ENCODE measurements at places on chromosomes 7 and 10. TPM values are rescaled to one million over a fixed set of nuclear protein-coding genes. Genes with fewer than 3 reads are reported as not detected.

CREB5 gene
- total RNA-seq = 17.8 TPM

HMX2 gene
- not detected for total RNA-seq

TIMM23B gene
- 24.2 TPM for total RNA-seq

NEBL gene
- 11.7 TPM for total RNA-seq

CALHM1 gene
- total RNA-seq = not detected

RGS10 gene
- total RNA-seq = 21.7 TPM

LRRN3 gene
- 0.33 TPM for total RNA-seq

TECTB gene
- not detected for total RNA-seq

PNLIP gene
- total RNA-seq = not detected

CLIP2 gene
- total RNA-seq = 35.5 TPM

TUBAL3 gene
- total RNA-seq = 0.17 TPM

RARRES2 gene
- total RNA-seq = 0.17 TPM

NUTM2B gene
- total RNA-seq = 0.51 TPM

ERVW-1 gene
- not detected for total RNA-seq

EIF4EBP2 gene
- 22.2 TPM for total RNA-seq

ITPRID1 gene
- total RNA-seq = 0.17 TPM

IRF5 gene
- 10.9 TPM for total RNA-seq

EMX2 gene
- not detected for total RNA-seq

SYT15 gene
- total RNA-seq = 0.68 TPM

CALY gene
- total RNA-seq = 0.75 TPM

LIPF gene
- total RNA-seq = not detected

OPN4 gene
- total RNA-seq = not detected

PRF1 gene
- not detected for total RNA-seq

CPED1 gene
- 2.0 TPM for total RNA-seq

TRPV5 gene
- total RNA-seq = not detected

ZNF503 gene
- 14.1 TPM for total RNA-seq

TBX20 gene
- total RNA-seq = not detected

ANKRD30A gene
- total RNA-seq = not detected

CFAP46 gene
- 0.33 TPM for total RNA-seq

GARIN1A gene
- total RNA-seq = 4.0 TPM

ANKRD1 gene
- total RNA-seq = not detected

CYP2C9 gene
- total RNA-seq = not detected

NPC1L1 gene
- not detected for total RNA-seq

TSPAN13 gene
- total RNA-seq = 7.5 TPM

SYT15B gene
- total RNA-seq = not detected

SFRP4 gene
- not detected for total RNA-seq

MYPN gene
- 3.0 TPM for total RNA-seq

ZNF488 gene
- total RNA-seq = 0.78 TPM

CTAGE4 gene
- 10.3 TPM for total RNA-seq

MPP7 gene
- total RNA-seq = 5.8 TPM

SPAG6 gene
- not detected for total RNA-seq

PKD2L1 gene
- not detected for total RNA-seq

AKR1C2 gene
- 28.0 TPM for total RNA-seq

SH2D4B gene
- total RNA-seq = not detected

Measured in mammary epithelial cell (primary cell).